ENCODE measurements at places on chromosomes 12 and 14.

GRCh38 chr12:46269429-46270241 is 792 bp upstream of the SLC38A1 start:
- DNase-seq = peak; percentile 66

- DNase-seq = no peak
Observed at GRCh38 chr14:45867046-45867894, 614.3 kb upstream of the MIS18BP1 start.

- DNase-seq = no peak
Observed at GRCh38 chr14:37483672-37484071, 111.4 kb downstream of the FOXA1 start.

DNA sequence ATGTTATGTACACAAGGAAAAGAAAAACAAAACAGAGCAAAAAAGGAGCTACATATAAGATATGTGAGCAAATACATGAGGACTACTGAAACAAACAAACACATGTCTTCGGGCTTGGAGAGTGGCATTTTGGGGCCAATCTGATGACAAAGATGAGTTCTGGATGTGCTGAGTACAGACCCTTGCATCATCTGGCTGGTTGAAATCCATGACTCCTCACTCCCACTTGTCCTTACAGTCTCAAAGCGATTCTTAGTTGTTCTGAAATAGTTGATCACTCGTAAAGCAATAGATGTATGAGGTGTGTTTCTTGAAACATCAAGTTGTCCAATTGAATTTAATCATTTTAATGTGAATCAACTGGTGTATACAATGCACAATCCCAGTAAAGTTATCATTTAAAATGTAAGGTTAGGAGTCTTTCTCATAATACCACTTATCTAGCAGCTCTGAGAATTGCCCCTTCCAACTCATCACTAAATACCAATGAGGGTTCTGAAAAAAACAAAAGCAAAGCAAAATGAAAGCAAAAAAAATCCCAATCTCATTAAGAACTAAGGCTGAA is 136.9 kb downstream of the ITPR2 start:
- no peak for DNase-seq

DNA sequence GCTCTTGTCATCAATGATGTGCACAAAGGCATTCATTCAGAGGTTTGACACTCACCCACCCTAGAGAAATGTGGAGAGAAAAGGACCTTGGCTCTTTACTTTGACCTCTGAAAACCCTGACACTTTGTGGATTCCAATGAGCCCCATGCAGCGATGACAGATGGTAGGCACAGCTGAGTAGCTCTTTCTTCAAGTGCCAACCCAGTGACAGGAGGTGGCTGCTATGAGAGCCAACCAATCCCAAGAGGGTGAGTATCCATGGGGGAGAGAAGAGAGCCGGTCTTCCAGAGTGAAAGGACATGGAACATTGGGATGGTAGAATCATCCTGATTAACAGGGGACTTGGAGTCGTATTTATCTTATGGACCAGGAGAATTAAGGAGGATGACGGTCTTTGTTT is 17.8 kb downstream of the SLC8A3 start:
- no peak for DNase-seq

- DNase-seq = no peak
Observed at GRCh38 chr14:68667313-68667791, 125.5 kb downstream of the ZFP36L1 start.

DNA sequence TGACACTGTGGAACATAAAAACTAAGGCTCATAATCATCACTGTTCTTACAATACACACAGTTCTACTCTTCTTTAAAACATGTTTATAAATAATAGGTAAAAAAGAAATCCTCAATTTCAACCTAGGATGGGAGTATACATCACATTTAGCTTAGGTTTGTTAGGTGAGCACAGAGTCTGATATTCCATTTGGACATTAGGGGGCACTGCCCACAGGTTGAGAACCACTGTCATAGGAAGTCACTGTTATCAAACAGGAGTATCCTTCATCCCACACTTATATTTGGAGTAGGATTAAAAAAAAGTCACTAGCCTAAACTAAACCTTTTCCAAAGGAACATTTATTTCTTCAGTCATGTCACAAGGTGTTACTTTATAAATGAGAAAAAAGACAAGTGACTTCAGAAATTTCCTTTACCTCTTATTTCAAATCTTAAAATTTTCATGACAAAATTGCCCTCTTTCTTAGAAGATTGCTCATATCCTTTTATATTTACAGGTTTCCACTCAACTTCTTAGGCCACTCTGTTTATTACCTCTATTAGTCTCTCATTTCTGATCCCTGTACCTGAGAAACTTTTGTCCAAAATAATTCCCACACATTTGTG is 240.6 kb downstream of the CPNE8 start:
- no peak for DNase-seq

GRCh38 chr12:71504476-71504875 is 64.9 kb downstream of the LGR5 start:
- no peak for DNase-seq

GRCh38 chr12:117641885-117642284 is 280.5 kb upstream of the NOS1 start:
- DNase-seq = no peak

DNA sequence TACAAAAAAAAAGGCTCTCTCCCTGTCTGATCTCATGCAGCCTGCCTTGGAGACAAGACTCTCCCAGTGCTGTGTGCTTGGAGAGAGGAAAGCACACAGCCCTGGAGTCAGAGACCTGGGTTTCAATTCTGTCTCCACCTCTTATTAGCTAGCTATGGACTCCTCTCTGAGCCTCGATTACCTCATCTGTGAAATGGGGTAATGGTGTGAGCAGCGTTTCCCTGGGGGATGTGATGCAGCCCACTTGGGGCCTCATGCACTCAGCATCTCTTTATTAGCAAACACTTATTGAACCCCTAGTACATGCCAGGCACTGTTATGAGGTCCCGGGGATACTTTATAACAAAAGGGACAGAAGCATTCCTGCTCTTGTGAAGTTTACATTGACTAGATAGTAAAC is 12.5 kb downstream of the SDS start:
- DNase-seq = no peak

- DNase-seq = no peak
Observed at GRCh38 chr14:94029265-94029664, 3.1 kb downstream of the OTUB2 start.

- DNase-seq = no peak
Observed at GRCh38 chr12:7302266-7302986, 1.4 kb upstream of the ACSM4 start.

GRCh38 chr12:48995086-48995879 is 3.9 kb downstream of the DDN start:
- peak; percentile 29 for DNase-seq

DNA sequence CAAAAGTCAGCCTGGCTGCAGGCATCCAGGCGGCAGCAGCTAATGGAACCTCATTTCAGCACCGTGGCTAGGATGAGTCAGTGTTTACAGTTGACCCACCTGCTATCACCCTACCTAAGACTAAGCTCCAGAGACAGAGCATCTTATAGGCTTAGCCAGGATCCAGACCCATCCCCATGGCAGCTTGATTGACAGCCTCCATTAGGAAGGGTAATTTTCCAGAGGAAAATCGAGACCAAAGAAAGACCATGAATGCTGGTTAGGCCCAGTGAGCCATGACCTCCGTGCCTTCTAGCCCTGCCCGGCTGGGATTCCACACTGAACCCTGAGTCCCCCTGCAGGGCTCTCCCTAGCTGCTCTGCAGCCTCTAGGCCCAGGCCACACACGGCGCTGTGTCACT is 38.7 kb downstream of the TUNAR start:
- no peak for DNase-seq

- no peak for DNase-seq
Observed at GRCh38 chr14:22819151-22819988, 4.1 kb upstream of the SLC7A7 start.

DNA sequence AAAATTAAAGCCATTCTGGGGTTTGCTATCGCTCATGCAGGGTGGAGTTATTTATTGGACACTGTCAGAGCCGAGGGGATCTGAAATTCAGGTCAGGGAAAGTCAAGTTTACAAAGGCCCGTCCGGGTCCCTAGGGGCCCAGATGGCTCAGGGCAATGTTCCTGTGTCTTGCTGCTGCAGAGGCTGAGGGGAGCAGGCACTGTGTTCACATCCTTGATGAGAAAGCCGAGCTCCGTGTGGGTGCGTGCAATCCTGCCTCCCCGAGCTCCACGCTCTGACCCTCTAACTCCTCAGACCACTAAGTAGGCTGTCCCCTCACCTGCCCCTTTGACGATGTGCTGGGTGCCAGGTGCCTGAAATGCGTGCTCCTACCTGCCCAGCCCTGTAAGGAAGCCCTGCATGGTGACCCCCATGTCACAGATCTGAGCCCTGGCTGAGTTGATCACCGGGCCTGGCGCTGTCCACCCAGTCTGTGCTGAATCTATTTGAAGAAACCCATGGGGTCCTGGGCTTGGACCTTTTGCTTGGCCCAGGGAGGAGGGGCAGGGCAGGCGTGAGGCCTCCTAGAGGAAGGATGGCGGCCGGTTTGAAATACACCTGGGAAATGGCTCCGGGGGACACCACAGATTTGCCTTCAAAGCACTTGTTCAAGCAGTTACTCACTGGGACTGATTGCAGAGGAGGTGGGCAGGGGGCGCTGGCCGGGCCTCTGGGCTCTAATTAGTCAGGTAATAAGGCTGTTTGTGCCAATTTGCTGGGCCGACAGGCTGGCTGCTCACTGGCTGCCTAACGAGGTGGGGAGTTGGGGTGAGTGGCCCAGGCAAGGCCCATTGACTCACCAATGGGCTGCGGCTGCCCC is 204.3 kb downstream of the KIF26A start:
- DNase-seq = no peak

DNA sequence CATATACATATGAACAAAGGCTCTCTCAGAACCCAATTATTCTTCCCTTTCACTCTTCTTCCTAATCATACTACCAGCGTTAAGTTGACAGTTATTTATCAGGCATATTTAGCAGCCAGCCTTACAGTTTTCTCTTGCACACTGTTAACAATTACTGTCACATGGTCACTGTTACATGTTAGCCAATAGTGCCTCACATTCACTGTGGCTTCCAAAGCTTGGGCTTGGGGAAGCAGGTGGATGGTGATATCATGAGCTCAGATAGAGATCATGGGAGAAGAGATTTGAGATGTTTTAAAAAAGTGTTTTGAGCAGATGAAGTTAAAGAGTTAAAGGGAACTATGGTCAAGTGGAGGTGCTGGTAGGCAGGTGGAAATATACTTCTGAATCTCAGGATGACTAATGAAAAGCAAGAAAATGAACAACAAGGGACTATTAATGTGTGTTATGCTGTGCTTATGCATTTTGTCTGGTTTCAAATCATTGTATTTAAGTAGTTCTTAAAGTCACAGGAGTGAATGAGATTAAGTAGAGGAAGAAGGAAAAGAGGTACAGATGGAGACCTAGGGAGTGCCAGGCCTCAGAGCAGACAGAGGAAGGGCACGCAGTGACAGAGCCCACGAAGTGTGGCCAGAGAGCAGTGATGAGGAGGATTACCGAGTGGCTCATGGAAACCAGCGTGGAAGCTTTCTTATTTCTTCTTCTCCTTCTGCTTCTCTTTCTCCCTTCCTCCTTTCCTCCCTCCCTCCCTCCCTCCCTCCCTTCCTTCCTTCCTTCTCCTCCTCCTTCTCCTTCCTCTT is 39.6 kb downstream of the BICD1 start:
- no peak for DNase-seq

DNA sequence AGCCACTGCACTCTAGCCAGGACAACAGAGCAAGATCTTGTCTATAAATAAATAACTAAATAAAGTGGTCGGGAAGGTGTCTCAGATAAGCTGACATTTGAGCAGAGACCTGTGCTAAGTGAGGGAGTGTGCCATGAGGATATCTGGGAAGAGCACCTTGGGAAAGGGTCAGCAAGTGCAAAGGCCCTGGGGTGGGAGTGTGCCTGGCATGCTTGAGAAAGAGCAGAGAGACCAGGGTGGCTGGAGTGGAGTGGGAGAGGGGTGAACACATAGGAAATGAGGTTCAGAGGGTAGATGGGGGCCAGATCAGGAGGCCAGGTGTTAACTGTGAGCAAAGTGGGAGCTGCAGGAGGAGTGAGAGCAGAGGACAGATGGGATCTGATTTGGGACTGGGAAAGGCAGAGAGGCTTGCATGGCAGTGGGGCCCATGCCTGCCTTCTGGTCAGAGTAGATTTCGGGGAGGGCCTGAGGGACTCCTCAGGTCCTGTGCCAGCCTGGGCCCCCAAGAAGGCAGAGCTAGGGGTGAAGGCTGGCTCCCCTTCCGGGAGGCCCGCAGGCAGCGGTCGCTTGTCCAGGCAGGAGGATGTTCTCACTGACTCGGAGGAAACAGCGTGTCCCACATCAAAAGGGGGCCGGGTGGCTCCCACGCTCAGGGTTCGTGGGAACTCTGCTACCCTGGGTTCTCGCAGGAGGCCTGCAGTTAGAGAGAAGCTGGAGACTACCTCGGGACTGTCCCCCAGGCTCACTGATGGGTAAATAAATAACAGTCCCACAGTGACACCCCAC is 32.6 kb downstream of the DTX1 start:
- peak; percentile 37 for DNase-seq

DNA sequence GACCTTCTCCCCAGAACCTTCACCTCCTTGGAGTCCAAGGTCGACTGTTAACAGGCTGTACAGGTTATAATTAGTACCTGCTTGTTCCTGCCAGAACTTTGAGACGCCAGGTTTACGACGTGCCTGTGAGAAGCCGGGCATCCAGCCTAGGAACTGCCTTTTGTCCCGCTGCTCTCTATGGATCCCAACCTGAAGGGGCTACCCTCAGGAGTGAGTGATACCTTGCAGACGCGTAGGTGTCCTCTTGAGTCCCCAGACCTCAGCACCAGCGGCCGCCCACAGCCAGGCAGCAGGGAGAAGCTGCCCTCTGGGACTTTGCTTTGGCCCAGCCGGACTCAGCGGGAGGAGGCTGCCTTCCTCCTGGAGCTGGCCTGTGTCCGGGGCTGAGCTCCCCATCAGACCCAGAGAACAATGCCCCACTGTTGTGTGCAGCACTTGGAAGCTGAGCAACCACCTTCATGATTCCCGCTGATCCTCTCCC is 16.2 kb downstream of the SYNE3 start:
- no peak for DNase-seq

DNA sequence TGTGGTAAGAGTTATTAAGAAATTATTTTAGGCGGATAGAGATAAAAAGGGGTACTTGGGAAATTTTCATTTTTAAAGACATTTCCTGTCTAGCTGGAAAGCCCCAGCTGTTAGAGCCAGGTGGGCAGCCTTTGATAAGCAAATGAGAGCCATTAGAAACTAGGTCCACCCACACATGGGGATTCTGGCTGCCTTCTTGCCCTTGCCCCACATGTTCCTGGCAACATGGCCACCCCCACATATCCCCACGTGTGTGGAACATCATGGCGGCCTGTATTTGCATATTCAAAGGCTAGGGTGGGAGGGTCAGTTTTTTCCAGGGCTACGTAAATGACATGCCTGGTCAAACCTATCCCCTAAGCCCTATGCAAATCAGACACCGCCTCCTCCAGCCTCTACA is 1382.1 kb downstream of the AACS start:
- no peak for DNase-seq

GRCh38 chr14:36208690-36209278 is 32.3 kb upstream of the PTCSC3 start:
- DNase-seq = no peak

DNA sequence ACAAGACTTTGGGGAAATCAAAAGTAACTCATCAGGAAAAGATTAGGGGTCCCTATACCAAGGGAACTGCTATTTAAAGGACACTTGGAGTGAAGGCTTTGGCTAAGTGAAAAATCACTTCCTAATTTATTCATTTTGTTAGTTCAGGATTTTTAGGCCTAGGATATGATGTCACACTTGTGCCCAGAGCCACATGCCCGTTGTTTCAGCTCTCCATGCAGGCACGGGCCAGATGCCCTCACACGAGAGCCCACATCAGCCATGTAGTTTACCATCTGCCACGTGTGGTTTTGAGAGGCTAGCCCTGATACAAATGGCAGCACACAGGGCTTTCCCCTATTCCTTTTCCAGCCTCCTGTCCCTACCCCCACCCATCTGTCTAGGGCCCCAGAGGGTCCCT is 11.9 kb upstream of the LRP1-AS start:
- DNase-seq = no peak
